Hematopoietic multipotent progenitor cell treated with erythropoietin and hydrocortisone succinate and interleukin-3 and kit ligand, for 17 days (in vitro differentiated cells): ENCODE measurements at places on chromosomes 1 and 21.

- no peak for DNase-seq
Measured at GRCh38 chr1:230759369-230760065, 12.3 kb downstream of the CAPN9 start.

DNA sequence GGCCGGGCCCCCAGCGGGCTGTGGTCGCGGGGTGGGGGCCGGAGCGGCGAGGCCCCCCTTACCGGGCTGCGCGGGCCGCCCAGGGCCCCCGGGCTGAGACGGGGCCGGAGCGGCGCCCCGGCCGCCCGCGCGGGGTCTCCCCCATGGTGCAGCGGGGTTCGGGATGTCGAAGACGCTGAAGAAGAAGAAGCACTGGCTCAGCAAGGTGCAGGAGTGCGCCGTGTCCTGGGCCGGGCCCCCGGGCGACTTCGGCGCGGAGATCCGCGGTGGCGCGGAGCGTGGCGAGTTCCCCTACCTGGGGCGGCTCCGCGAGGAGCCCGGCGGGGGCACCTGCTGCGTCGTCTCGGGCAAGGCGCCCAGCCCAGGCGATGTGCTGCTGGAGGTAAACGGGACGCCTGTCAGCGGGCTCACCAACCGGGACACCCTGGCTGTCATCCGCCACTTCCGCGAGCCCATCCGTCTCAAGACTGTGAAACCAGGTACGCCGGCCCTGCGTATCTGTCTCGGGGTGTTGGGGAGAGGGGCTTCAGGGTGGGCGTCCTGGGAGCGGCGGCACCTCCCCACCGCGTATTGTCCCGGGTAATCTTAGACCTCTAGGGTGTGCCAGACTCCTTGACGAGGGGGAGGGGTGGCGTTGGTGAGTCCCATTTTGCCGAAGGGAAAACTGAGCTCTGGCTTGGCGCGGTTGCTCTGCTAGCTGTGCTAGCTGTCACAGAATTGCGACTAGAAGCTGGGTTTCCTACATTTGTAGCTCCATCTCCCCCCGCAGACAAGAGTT lies 745 bp downstream of the MAGI3 start:
- no peak for DNase-seq

DNA sequence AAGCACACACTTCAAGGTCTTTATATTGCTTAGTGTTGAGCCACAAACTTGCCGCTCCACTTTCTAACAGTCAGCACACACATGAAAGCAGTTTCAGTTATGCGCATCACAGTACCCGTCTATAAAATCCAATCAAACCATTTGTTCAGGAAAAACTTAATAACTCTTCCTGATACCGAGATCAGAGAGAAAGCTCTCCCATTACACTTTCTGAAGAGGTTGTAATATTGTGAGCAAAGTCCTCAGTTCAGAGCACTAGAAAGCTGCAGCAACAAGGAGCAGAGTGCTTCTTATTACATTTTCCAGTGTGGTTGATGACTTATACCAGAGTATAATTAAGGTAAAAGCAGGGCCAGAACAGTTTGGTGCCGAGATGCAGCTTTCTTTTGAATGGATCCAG lies 102.8 kb upstream of the F3 start:
- no peak for DNase-seq

- DNase-seq, result no peak
Measured at GRCh38 chr1:54120698-54121481, 31.9 kb downstream of the CDCP2 start.

- no peak for DNase-seq
Measured at GRCh38 chr1:7290971-7291970, 479.8 kb upstream of the VAMP3 start.

DNA sequence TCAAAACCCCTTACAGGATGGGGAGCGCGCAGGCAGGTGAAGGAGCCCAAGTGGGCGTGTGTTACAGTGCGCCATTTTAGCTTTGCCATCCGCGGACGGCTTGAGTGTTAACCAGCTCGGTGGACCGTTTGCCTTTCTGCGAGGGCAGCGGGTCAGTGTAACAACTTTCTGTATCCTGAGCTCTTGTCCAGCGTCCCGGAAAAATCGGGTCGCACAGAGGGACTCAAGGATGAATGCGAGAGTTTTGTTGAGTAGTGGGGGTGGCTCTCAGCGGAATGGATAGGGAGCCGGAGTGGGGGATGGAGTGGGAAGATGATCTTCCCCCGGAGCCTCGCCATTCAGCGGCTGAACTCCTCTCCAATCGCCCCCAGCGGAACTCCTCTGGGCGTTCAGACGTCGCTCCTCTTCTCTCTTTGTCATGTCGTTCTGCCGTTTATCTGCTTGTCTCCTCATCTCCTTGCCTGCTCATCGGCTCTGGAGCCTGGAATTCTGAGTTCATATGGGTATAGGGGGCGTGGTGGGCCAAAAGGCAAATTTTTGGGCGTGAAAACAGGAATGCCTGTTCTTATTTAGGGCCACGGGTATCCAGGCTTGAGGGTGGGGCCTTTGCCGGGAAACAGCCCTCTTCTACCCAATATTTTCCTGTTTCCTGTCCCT lies 295.4 kb downstream of the CTH start:
- DNase-seq, result no peak

GRCh38 chr1:15945832-15946448 lies 30.0 kb downstream of the ZBTB17 start:
- DNase-seq, result no peak

DNA sequence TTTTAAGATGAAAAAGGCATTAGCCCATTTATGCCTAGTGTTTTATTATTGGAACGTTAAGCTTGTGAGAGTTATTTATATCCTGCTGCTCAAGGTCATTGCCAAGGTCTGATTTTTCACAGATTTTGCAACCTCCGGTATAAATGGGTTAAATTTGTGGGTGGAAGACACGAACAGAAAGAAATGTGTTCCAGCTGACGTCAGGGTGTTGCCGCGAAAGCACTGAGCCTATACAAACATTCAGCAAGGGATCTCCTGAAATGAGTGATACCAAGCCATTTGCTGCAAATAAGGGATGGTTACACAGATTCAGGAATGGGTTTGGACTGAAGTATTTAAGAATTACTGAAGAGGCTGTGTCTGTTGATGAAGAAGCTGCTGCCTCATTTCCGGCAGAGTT lies 32.2 kb downstream of the TMED5 start:
- DNase-seq, result no peak
